Hepatic stellate cell (primary cell): ENCODE measurements at places on chromosomes 3 and 15.
A peak's percentile ranks its signal among the peaks of the same experiment; 100 is the strongest.

GRCh38 chr3:123464211-123464610 is 15.3 kb upstream of the ADCY5 start:
- no peak for DNase-seq

DNA sequence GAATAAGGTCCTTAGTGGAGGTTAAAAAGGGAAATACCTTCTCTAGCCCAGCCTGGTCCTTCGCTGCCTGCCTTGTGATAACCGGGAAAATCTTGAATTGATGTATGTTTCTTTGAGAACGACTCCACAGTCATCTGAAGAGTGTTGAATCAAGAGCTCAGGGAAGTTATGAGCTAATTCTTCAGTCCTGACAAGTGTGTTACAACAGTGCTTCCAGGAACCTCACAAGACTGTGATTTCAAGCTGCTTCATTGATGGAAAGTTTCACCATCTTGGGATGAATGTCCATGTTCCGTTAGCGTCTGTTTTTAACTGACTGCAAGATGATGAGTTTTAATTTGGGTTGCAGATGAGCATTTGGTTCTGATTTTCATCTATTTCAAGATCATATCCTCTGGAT is 12.4 kb downstream of the TMEM41A start:
- no peak for DNase-seq

GRCh38 chr3:126132751-126133511 is 47.5 kb downstream of the ALDH1L1 start:
- no peak for DNase-seq

- DNase-seq, result no peak
Measured at GRCh38 chr3:45095916-45096526, 50.2 kb downstream of the CDCP1 start.

DNA sequence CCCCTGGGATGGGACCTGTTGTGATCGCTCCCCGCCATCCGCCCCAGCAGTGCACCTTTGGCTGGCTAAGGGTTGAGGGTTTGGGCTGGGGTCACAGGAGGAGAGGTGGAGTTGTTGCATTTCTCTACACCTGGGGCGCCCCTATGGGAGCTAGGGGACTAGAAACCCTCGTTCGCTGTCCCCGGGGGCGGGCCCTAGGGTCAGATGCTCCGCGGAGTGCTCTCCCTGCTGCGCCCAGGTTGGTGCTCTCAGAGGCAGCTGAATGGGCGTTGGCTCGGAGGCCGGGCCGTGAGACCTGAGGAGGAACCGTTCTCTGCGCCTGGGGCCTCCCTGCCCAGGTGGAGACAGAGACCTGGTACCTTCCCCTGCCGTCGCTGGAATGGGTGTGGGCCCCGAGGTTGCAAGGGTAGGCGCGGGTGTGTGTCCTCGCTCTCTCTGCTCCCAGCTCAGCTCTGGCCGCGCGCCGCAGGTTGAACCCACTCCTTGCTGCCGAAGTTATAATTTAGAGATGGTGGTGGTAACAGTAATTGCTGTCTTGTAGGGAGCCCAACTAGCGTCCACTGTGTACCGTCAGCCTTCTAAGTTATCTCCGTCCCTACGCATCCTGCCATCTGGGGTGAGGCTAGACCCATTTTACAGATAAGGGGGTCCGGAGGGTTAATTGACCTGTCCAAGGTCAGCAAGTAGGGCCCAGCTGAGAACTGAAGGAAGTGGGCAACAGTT is 965 bp downstream of the FLNB start:
- DNase-seq, result no peak

- peak; percentile 11 for DNase-seq
Measured at GRCh38 chr3:36372534-36372935, 7.8 kb upstream of the STAC start.

GRCh38 chr3:193593668-193594030 is 641 bp downstream of the OPA1 start:
- peak; percentile 11 for DNase-seq

DNA sequence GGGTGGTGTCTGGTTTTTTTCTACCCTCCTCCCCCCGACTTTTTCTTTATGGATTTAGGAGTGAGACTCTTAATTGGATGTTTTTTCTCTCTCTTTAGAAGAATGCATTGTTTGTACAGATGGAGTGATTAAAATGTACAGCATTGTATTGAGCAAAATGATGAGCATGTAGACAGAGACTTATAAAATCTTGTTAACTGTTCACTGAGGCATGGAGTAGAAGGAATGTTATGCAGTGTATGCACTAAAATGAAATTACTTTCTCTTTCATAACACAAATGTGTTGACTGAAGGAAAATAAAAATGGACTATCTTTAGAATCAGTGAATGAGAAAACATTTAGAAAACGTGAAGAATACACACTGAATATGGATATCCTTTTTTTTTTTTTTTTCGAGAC is 39.8 kb downstream of the ZFAND6 start:
- no peak for DNase-seq

DNA sequence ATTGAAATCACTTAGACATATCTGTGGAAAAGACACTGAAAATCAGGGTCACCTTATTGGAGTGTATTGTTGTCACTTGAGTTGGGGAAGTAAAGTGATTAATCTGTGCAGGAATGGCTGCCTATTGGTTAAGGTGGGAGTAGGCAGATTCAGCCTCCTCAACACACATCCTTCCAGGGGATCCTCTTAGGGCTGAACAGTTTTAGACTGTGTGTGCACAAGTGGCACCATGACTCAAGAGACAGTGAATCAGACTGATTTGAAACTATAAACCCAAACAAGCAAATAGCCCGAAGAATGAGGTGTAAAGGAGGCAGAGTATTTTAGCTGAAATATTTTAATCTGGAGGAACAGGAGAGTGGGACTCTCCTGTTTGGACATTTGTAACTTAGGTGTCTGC is 4.9 kb downstream of the ABHD17C start:
- DNase-seq, result peak; percentile 19

GRCh38 chr3:149339931-149340309 is 6.5 kb upstream of the TM4SF18 start:
- peak; percentile 70 for DNase-seq

DNA sequence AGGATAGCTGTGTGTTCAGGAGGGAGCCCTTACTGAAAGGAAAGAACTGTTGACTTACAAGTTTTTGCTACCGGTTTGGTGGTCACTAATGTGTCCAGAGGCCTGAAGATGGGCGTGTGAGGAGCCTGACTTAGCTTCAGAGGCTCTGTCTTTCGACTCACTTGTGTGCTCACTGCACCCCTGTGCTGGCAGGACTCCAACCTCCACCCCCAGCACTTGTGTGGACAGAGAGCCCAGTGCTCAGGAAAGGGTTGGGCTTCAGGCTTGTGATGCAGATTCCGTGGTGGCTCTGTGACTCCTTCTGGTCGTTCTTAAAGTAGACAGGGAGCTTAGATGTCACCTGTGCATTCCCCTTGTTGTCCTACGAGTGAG is 100.9 kb downstream of the PGPEP1L start:
- DNase-seq, result peak; percentile 19

GRCh38 chr3:116474801-116475200 is 29.5 kb upstream of the LSAMP start:
- DNase-seq, result no peak

DNA sequence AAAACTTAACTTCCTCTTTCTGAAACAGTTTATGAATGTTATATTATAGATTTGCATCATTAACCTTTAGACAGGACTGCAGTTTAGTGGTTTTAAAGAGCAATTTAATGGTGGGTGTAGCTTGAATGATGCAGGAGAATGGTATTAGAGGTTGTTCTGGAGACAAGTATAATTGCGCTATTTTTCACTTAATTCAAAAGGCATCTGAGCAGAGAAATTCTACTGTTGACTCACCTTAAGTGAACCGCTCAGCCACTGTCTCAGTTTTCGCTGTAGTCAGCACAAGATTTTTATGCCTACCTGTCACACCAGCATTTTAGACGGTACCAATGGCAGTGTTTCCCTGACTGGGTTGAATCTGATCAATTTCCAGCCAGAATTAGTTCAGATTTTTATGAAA is 348.8 kb upstream of the DCBLD2 start:
- no peak for DNase-seq

GRCh38 chr15:41597787-41598186 is 38.8 kb downstream of the TYRO3 start:
- DNase-seq, result no peak

DNA sequence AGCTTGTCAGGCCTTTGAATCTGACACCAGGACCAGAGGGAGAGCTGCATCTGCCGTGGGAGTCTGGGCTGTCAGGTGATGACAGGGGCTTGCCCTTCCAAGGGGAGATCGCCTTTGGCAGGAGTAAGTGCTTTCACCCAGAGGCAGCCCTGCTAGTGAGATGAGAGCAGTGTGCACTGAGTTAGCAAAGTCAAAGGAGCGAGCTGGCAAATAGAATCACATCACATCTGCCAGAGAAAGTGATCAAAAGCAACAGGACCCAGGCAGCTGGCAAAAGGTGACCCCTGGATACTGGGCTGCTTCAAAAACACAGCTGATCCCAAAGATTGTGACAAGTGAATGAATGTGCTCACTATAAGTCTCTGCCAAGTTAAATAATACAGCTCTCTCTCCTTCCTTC is 36.1 kb upstream of the PYDC2 start:
- no peak for DNase-seq

DNA sequence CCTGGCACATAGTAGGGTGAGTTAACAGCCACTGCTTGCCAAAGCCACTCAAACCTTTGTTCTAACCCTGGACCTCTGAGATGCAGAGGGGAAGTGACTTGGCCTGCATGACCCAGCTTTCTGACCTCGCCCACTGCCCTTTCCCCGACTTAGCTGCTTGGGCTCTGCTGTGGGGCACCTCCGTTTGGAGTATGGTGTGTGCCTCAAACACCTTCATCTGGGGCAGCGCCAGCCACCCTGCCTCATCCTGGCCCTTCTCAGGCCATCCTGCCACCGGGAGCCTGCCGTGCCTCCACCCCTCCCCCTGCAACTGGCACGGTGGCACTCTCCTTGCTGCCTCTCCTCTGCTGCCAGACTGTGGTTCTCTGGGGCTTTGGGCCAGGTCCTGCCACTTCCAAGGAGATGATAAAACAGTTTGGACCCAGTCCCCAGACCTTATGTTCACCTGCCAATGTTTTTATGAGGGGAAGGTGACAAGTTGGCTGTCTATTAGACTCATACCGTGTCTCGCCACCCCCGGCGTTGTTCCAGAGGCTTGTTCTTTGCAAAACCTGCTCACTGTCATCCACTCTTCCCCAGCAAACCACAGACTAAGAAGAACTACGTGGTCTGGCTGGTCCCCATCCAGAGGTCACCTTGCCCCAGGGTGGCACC is 32.2 kb downstream of the SLC6A6 start:
- DNase-seq, result no peak

- peak; percentile 15 for DNase-seq
Measured at GRCh38 chr15:82139823-82140268, 94.0 kb upstream of the MEX3B start.

DNA sequence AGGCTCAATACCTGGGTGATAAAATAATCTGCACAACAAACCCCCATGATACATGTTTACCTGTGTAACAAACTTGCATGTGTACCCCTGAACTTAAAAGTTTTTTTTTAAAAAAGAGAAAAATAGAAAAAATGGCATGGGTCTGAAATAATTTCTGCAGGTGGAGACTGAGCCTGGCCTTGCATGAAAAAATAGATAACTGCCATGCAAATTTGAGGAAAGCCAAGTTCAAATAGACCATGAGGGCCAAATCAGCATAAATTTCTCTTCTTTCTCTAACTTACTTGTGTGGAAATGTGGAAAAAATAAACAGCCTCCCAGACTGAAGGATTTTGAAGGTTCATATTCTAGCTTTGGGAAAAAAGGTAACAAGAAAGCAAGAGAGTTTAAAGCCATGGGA is 744 bp upstream of the ACKR4 start:
- no peak for DNase-seq

GRCh38 chr3:45915518-45916231 is 27.6 kb upstream of the CXCR6 start:
- peak; percentile 87 for DNase-seq

GRCh38 chr3:133891662-133892378 is 3.9 kb downstream of the RAB6B start:
- no peak for DNase-seq

GRCh38 chr3:58746758-58747157 is 80.2 kb upstream of the FAM3D start:
- DNase-seq, result no peak

- no peak for DNase-seq
Measured at GRCh38 chr3:43689766-43690399, 855 bp upstream of the ABHD5 start.

GRCh38 chr3:11521167-11521566 is 122.5 kb downstream of the VGLL4 start:
- no peak for DNase-seq

- no peak for DNase-seq
Measured at GRCh38 chr3:136545664-136546268, 206.4 kb downstream of the STAG1 start.

- DNase-seq, result peak; percentile 38
Measured at GRCh38 chr3:185200639-185201038, 47.8 kb upstream of the C3orf70 start.

DNA sequence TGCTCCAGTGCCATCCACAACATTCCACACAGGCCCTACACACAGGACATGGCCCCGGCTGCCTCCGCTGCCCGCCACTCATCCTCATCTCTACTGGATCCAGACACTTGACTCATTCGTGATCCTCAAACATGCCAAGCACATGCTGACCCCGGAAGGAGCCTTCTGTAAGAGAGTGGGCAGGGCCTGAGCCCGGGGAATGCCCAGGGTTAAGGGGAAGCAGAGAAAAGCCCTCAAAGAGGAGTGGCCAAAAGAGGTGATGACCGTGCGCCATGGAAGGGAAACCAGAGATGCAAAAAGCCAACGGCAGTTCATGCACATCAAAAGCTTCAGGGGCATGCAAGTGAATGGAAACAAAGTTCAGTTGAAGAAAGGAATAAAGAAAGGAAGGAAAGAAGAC is 46.1 kb downstream of the RFTN1 start:
- DNase-seq, result no peak

GRCh38 chr3:110528305-110529121 is 543.1 kb upstream of the NECTIN3 start:
- no peak for DNase-seq

- DNase-seq, result no peak
Measured at GRCh38 chr15:82537351-82537908, 2.8 kb downstream of the RPS17 start.

- no peak for DNase-seq
Measured at GRCh38 chr3:39469945-39470344, 2.5 kb downstream of the MOBP start.

DNA sequence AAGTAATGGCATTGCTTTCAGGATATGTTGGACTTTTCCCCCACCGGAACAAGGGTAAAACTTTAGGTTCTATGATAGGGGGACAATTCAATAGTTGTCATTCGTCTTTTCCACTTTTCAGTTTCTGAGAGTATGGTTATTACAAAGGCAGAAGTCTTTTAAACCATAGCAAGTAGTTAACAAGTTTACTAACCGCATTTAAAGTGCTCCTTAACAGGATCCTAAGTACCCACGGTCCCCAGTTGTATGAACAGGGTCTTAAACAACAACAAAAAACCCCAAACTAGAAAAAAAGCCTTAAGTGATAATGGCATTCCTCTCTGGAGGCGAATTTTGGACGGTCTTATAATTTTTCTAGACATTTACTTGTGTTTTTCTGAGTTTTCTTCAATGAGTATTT is 831 bp downstream of the IFT57 start:
- no peak for DNase-seq

GRCh38 chr15:56174649-56175048 is 69.0 kb downstream of the RFX7 start:
- no peak for DNase-seq
